ENCODE measurements at places on chromosomes 2 and 18. TPM values are rescaled to one million over a fixed set of nuclear protein-coding genes. Genes with fewer than 3 reads are reported as not detected.
A peak's percentile ranks its signal among the peaks of the same experiment; 100 is the strongest.

- DNase-seq = no peak
Observed at GRCh38 chr2:228602288-228602687, 420.8 kb upstream of the SPHKAP start.

DNA sequence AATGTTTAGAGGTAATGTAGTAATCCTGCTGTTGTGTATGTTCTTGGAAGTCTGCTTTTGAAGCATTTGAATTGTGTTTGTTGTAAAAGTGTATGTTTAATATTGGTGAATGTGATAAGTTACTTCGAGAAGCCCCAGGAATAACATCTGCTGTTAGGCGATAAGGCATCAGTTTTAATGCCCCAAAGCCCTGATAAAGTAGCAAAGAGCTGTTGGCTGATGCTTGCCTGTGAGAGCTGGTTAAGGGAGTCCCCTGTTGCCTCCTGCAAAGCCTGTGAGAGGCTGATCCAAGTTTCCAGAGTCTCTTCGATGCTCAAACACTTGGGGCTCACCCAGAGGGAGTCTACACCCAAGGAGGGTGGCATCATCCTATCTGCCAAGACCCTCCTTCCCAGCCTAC lies 110.3 kb downstream of the RNF152 start:
- no peak for DNase-seq

The GAL3ST2 gene
- 0.21 TPM for total RNA-seq

The VWC2L gene
- not detected for total RNA-seq

- no peak for DNase-seq
Observed at GRCh38 chr18:3175195-3175758, 44.5 kb downstream of the MYOM1 start.

The HRH4 gene
- 0.55 TPM for total RNA-seq

The TMEM163 gene
- not detected for total RNA-seq

DNA sequence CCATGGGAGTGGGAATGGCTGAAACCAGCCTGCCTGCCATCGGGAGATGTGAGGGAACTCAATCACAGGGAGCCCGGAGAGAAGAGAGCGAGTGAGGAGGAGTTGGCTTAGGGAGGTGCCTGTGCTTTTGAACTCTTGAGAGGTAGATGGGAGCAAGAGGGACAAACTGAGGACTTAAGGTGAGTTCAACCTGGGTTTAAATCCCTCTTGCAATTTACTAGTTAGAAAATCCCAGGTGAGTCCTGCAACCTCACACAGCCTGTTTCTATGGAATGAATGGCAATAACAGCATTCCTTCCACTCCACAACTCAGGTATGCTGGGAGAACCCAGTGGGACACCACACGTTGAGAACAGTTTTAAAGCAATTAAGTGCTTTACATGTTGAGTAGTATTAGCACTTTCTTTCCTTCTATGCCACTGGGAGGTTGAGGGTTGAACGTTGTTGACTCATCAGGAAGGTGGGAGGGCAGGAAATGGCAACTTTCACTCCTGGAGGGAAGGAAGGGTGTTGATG lies 57.3 kb downstream of the VIT start:
- DNase-seq = no peak

DNA sequence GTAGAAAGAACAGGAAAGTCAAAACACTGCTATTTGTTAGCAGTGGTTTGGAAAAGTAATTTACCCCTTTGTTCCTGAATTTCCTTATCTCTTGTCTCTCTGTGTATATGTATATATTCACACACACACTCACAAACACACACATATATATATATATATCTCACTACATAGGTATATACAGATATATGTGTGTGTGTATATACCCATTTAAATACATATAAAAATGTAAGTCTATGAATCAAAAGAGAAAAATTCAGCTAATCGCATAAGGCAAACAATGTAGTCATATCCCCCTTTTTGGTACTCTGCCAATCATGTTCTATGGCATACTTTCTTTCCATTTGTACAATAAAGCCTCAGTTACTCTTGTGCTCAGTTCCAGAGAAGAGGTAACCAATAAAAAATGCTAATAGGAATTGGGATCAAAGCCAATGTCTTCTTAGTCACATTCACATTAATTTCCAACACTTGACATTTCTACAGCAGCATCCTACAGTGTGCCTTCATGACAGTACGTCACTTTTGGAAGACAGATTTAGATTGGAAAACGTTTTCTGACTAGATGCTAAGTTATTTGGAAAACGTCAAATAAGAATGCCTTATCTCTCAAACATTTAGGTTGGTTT lies 94.6 kb downstream of the MC4R start:
- no peak for DNase-seq

The CSRNP3 gene
- 5.9 TPM for total RNA-seq

GRCh38 chr18:27049969-27050368 lies 135.1 kb downstream of the CHST9 start:
- no peak for DNase-seq

- DNase-seq = peak; percentile 4
Observed at GRCh38 chr18:48796491-48797205, 154.1 kb downstream of the SMAD7 start.

GRCh38 chr2:234861841-234862735 lies 89.7 kb upstream of the SH3BP4 start:
- no peak for DNase-seq

GRCh38 chr2:240928476-240929363 lies 22.6 kb downstream of the CROCC2 start:
- no peak for DNase-seq

- no peak for DNase-seq
Observed at GRCh38 chr2:57878171-57878865, 168.3 kb upstream of the VRK2 start.

DNA sequence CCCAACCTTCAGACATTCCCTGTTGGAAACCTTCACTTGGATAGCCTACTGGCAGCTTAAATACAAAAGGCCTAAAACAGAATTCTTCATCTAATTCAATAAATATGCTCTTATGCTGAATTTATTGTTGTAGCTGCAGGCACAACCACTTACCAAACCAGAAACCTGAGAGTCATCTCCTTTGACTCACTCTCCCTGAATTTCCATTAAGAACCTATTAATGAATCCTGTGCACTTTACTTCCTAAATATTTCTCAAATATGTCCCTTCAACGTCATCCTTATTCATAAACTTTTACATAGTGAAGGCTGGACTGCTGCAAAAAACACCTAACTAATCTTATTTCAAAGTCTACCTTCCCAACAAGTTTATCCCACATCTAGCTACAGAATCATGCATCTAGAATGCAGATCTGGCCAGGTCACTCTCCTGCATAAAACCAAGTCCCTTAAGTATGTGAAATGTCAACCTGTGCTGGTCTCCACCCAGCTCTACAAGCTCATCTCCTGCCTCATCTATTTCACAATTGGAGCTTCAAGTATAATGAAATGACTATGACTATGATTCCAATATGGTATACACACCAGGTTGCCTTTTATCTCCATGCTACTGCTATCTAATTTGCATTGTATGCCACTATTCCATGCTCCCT lies 354.2 kb downstream of the ZEB2 start:
- no peak for DNase-seq

- DNase-seq = no peak
Observed at GRCh38 chr2:127139766-127140165, 32.8 kb upstream of the BIN1 start.

DNA sequence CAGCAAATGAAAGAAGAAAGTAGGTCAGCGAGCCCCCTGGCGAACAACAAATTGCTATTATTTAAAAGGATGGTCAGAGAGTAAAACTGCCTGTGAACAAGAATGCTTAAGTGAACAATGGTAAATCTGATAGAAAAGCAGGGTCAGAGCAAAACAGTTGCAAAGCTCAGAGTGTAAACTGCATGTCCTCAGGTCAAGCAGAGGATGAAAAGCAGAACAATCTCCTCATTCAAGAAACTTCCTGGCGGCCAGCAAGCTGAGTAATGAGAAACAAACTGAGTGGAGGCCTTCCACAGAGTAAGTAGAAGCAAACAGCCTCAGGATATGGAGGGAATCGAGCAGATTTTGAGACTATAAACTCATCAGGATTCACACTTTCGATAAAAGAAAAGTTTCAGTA lies 117.9 kb downstream of the PPP1R1C start:
- DNase-seq = no peak

The ICA1L gene
- 10.0 TPM for total RNA-seq
